Erythroblast (primary cell): ENCODE measurements at places on chromosomes 3 and 15.
A peak's percentile ranks its signal among the peaks of the same experiment; 100 is the strongest.

DNA sequence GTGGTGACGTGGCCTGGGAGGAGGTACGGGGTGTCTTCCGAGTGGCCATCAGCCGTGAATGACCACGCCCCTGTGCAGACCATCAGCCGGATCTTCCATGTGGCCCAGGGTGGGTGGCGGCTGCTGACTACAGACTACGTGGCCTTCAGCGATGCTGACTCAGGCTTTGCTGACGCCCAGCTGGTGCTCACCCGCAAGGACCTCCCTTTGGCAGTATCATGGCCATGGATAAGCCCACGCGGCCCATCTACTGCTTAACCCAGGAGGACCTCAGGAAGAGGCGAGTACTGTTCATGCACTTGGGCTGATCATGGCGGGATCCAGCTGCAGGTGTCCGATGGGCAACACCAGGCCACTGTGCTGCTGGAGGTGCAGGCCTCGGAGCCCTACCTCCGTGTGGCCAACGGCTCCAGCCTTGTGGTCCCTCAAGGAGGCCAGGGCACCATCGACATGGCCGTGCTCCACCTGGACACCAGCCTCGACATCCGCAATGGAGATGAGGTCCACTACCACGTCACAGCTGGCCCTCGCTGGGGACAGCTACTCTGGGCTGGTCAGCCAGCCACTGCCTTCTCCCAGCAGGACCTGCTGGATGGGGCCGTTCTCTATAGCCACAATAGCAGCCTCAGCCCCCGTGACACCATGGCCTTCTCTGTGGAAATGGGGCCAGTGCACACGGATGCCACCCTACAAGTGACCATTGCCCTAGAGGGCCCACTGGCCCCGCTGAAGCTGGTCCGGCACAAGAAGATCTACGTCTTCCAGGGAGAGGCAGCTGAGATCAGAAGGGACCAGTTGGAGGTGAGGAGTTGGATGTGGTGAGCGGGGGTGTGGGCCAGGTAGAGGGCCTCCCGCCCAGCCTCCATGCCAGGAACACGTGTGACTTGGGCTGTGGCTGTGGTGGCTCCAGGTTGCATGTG, 178.4 kb downstream of the TBC1D2B start:
- no peak for DNase-seq

DNA sequence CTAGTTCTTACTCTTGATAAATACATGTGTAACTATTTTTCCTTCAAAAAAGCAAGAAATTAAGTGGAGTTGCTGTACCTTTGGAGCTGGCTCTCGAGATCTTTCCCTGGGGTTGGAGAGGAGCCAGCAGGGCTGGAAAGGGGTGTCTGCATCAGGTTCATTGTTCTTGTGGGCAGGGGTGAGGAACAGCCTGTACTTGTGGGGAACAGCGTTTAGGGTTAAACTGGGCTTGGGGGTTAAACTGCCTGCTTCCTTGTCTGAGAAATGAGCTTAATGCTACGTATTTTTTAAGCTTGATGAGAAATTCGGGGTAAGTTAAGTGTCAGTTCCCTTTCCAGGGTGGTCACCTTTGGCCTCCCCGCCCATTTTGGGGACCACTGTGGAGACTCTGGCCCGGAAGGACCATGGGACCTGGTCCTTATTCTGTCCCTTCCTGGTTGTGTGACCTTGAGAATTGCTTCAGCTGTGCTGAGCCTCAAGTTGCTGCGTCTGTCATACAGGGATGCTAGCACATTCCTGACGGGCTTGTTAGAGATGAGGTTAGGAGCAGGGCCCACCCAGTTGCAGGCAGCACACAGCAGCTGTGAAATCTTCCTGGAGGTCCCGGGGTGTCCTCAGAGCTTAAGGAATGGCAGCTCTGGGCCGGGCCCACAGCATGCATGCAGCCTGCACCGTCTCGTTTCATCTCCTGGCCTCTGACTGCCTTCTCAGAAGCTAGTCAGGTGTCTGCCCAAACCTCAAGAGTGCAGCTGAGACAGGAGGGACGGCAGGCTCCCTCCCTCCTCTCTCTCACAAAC, 11.6 kb downstream of the H1-8 start:
- DNase-seq, result no peak

GRCh38 chr3:111321786-111322185, 220.2 kb upstream of the CD96 start:
- DNase-seq, result no peak

- no peak for DNase-seq
These were observed 286.6 kb upstream of the ADAMTS9 start for GRCh38 chr3:64974401-64974800.

DNA sequence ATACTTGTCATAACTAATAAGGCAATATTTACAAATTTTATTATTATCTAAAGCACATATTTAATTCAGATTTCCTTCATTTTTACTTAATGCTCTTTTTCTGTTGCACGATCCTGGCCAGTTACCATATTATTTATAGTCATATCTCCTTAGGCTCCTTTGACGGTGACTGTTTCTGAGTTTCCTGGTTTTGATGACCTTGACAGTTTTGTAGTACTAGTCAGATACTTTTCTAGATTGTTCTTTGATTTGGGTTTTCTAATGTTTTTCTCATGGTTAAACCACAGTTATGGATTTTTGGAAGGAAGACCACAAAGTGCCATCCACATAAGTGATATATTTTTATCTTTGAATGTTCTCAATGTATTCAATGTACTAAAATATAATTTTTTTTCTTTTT, 171.0 kb upstream of the NANOGP8 start:
- DNase-seq, result no peak

DNA sequence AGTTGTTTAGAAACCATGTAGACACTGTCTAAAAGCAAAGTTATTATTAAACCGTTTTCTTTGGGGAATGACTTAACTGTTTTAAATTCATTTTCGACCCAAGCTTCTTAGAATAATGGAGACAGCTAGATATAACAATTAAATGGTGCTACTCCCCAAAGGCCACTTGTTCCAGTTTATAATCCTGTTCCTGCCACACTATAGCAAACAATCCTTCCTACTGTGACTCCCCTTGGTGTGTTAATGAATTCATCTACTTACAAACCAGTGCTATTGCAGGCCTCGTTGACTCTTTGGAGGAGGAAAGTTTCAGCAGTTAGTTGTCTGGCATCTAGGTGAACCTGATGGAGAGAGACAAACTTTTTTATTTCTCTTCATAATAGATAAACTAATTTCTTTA, 25.2 kb upstream of the CLSTN2 start:
- DNase-seq, result no peak

GRCh38 chr3:70703305-70704102, 391.1 kb upstream of the MDFIC2 start:
- no peak for DNase-seq

DNA sequence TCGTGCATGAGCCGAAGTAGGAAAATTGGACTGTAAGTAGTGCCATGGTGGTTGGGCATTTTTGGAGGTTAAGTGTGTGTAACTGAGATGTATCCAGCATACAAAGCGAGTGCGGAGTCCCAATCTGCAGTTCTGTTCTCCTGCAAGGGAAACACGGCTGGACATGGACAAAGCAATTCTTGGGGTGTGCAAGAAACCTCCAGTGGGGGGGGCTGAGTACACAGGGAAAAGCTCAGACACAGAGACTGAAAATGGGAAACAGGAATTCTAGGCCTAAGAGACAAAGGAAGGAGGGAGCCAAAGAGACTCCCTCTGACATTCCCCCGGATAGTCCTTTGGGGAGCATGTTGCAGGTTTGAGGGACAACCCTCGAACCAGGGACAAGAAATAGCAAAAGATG, 83.2 kb upstream of the PLSCR4 start:
- DNase-seq, result no peak

GRCh38 chr3:189148081-189148507, 23.7 kb upstream of the TPRG1 start:
- DNase-seq, result peak; percentile 34

DNA sequence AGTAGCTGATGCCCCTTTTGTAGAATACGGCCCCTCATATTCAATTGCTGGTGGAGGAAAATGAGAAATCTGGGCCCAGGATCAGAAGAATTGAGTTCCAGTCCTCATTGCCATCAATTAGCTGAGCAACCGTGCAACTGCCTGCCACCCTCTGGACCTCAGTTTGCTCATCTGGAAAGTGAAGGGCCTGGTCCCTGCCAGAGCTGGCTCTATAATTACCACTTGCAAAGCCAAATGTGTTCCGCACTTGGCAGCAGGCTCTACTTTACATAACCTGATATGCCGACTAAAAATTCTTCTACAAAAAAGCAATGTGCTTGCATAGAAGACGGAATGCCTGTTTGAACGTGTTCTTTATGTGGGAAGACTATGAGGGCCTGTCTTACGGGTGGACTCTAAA, 8.6 kb upstream of the ITGB5 start:
- no peak for DNase-seq

DNA sequence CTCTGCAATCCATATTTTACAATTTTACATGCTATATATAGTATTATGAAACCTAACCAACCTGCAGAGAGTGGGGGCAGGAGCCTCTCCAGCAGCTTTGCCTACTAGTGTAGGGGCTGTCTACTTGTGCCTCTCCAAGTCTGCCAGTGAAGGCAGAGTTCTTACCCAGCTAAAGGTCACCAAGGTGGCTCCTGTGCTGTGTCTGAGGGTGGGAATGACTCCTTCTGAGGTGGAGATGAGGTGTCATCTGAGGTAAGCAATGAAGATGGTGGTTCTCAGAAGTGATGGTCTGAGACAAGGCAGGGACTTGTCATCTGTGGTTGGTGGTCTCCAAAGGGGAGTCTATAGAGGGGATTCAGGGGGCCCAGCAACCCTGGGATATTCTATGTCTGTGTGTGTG, 47.5 kb downstream of the SACM1L start:
- DNase-seq, result no peak

GRCh38 chr3:48435774-48436476, 4.0 kb downstream of the CCDC51 start:
- DNase-seq, result peak; percentile 85

DNA sequence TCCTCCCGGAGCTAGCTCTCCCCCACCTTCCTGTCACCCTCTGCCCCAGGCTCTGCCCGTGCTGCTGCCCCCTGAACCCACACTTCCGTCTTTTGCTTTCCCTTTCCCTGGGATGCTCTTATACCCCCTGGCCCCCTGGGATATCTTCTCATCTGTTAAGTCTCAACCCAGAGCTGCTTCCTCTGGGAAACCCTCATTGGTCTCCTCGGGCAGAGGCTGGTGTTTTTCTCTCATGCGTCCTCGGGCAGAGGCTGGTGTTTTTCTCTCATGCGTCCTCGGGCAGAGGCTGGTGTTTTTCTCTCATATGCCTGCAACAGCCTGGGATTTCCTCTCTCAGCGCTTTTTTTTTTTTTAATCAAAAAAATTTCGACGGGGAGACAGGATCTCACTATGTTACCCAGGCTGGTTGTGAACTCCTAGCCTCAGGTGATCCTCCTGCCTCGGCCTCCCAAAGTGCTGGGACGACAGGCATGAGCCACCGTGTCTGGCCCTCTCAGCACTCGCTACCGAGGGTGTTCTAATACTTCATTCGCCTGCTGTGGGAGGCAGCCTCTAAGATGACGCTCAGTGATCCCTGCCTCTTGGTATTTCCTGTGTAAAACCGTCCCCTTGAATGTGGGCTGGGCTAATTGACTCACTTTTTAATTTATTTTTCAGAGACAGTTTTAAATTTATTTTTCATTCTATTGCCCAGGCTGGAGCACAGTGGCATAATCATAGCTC, 62.7 kb upstream of the TFRC start:
- no peak for DNase-seq

- no peak for DNase-seq
These were observed 21.0 kb downstream of the SEC61A1 start for GRCh38 chr3:128073185-128073725.

GRCh38 chr3:127391436-127392155, 103.8 kb upstream of the PRR20G start:
- DNase-seq, result no peak

GRCh38 chr3:117656391-117656790, 946.8 kb downstream of the TUSC7 start:
- DNase-seq, result no peak

GRCh38 chr3:120699333-120699732, 17.3 kb upstream of the HGD start:
- no peak for DNase-seq

DNA sequence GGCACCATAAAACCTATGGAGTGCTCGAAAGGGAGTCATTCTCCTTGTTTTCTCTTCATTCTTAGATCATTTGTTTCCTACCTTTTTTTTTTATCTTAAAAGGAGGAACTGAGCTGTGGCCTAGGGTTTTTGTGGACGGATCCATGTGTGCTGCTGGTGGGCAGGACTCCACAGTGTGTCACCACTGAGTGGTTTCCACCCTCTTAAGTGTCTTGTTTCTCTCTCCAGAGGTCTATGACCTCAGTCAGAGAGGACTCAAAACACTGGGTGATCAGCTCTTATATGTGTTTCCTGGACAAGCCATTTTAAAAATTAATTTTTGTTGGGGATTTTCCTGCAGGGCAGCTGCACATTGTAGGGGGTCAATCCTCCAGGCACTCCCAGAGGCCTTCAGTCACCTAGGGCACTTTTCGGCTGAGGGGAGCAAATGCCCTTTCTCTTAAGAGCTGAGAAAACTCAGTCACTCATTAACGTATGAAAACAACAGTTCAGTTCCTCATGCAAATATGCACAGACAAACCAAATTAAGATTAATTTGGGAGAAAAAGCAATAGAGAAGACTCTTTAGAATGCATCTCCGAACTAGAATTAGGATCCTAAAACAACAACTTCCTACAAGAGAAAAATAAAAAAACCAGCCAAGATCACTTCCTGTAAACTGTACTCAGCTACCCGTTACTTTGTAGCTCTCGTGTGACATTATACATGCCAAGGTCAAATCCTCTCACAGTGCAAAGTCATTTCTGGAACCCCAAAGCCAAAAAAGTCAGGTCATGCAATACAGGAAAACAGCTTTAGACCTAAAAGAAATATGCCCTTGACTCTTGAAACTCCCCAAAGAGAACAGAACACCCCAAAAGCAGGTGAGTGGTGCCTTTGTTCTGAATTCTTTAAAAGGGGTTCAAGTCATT, 27.6 kb upstream of the FAM3D start:
- no peak for DNase-seq

DNA sequence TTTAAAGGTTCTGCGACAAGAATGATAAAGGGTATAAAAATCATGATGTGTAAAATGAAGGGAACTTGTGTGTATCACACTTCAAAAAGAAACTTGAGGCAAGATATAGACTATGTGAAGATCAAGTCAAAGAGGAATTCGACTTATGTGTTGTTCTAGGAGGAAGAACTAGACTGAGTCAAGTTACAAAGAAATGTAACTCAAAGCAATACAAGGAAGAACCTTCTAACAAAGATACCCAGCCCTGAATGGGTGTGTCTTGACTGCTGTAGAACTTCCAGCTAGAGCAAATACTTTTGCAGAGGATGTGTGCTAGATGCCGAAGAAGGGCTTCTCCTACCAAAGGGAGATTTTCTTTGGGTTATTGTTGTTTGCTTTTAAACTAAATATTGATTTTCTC, 2.4 kb downstream of the SLC49A4 start:
- no peak for DNase-seq

DNA sequence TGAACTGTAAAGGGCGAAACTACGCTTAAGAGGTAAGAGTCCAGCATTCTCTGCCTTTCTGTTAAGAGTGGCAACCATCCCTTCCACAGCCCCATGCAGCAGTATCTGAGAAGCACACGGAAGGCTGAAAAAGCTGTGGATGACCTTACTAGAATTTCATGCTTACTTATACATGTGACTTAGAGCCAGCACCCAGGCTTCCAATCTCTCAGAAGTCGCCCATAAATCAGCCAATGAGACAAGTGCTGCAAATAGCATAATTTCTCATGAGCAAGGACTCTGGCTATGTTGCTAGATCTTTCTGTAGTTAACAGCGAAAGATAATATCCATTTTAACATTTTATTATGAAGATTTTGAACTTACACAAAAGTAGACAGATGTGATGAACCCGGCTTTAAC, 65.3 kb downstream of the IGF2BP2 start:
- no peak for DNase-seq
